Activated CD4-positive, alpha-beta T cell treated with anti-CD3 and anti-CD28 coated beads for 36 hours (primary cell): ENCODE measurements at places on chromosomes 5 and 9. TPM values are rescaled to one million over a fixed set of nuclear protein-coding genes. Genes with fewer than 3 reads are reported as not detected.

The BHMT2 gene
- total RNA-seq: not detected

The PHYHD1 gene
- 0.21 TPM for total RNA-seq

The TMOD1 gene
- 1.3 TPM for total RNA-seq

The ZNF300 gene
- total RNA-seq: 2.4 TPM

The ADAMTS13 gene
- 1.7 TPM for total RNA-seq

The PCDHGB4 gene
- 0.09 TPM for total RNA-seq

The INSL6 gene
- not detected for total RNA-seq

The PCDHB12 gene
- total RNA-seq: not detected

The CTSV gene
- 0.74 TPM for total RNA-seq

The ADCY2 gene
- not detected for total RNA-seq

The ASB6 gene
- total RNA-seq: 13.4 TPM

The PKN3 gene
- 14.9 TPM for total RNA-seq

The DIMT1 gene
- total RNA-seq: 52.2 TPM

The SLC45A2 gene
- not detected for total RNA-seq

DNA sequence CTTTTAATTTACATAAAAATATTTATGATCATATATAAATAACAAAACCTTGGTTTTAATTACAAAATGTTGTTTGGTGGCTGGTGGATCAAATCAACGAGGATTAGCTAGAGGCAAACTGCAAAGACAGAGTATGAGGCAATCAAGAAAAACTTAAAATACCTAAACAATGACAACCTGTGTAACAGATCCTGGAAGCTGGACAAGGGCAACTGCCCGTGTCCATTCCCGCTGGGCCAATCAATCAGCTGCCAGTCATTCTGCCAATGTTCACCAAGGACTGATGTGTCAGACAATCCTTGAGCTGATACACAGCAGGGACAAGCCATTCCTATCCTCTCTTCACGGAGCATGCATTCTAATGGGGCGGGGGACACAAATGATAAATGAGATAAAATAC lies 3.2 kb upstream of the TENT4A start:
- no peak for DNase-seq

- no peak for DNase-seq
These were observed 485.6 kb upstream of the NUDT12 start for GRCh38 chr5:104048231-104048630.

GRCh38 chr5:147063943-147064342 lies 170.9 kb upstream of the STK32A start:
- no peak for DNase-seq

- DNase-seq: no peak
These were observed 5.8 kb downstream of the GM2A start for GRCh38 chr5:151258816-151259215.

- no peak for DNase-seq
These were observed 22.2 kb upstream of the LHFPL2 start for GRCh38 chr5:78670701-78671269.

- DNase-seq: no peak
These were observed 17.9 kb upstream of the GNAQ start for GRCh38 chr9:78049484-78049883.

- peak; percentile 17 for DNase-seq
These were observed 12.5 kb upstream of the ZSWIM6 start for GRCh38 chr5:61319388-61320146.

GRCh38 chr9:18359335-18359734 lies 114.6 kb upstream of the ADAMTSL1 start:
- DNase-seq: no peak

DNA sequence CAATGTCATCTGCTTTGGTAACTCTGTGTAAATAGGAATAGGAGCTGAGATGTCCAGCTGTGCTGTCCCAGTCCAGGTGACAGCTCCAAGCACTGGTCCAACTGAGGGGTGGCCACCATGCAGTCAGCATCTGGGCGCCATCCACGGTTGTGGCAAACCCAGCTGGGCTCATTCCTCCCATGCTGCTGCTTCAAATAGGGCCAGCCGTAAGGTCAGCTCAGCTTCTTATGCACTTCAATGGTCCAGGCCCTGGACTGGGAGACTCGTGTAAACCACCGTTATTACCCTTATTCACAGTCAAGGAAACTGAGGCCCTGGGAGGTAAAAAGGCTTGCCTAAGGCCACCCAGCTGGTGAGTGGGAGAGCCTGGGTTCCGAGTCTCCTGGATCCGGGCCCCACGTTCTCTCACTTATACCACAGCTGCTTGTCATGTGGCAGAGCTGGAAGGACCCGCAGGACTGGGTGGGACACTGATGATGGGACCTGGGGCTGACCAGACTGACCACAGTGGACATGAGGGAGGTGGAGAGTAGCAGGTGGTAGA lies 38.7 kb upstream of the ANGPTL2 start:
- DNase-seq: no peak

DNA sequence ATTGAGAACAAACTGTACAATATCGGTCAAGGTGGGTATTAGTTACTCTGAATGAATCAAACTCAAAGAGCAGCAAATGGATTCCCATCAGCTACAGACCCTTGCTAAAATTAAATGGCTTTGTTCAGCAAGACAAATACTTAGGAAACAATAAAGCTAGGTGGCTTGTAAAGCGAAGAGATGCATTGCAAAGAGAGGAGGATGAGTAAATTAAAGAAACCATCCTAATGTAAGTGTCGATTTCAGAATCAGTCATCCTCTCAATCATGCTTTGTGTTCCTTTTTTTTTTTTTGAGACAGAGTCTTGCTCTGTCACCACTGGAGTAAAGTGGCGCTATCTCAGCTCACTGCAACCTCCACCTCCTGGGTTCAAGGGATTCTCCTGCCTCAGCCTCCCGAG lies 359.2 kb upstream of the ZNF462 start:
- DNase-seq: no peak

GRCh38 chr9:113958556-113958955 lies 82.4 kb downstream of the ZNF618 start:
- no peak for DNase-seq

GRCh38 chr5:17670353-17670752 lies 36.1 kb downstream of the TAF11L14 start:
- no peak for DNase-seq

GRCh38 chr5:94613583-94613982 lies 4.8 kb downstream of the KIAA0825 start:
- DNase-seq: no peak

DNA sequence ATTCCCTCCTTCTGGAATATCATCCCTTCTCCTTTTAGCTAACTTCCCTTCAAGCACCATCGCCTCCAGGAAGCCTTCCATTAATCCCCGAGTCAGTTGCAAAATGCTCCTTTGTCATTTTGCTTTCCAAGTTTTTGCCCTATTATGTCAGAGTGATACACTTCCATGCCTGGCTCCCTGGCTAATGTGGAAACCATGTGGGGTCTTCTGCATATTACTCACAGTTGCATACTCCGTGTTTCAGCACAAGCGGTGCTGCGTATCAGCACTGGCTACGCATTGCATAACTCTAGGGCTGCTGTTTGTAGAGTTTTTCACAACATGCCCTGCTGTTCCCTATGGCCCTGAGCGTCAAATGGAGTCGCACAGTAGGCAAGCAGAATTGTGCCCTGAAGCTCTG lies 1.9 kb downstream of the TEX53 start:
- DNase-seq: no peak

DNA sequence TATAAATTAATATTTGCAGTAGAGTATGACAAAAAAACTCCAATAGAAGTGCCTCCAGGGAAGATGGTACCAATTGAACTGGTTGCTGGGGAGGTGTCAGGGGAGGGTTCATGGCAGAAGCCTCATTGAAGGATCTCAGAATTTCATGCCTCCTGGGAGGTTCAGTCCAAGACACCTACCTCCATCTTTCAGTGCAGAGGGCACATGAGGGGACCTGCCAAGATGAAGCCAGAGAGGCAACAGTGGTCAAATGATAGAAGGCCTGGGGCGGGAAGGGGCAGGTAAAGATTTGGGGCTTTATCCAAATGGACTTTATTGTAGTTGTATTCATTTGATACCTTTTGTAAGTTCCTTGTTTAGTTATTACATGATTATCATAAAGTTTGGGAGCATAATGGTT lies 25.9 kb upstream of the KCNIP1 start:
- DNase-seq: no peak

DNA sequence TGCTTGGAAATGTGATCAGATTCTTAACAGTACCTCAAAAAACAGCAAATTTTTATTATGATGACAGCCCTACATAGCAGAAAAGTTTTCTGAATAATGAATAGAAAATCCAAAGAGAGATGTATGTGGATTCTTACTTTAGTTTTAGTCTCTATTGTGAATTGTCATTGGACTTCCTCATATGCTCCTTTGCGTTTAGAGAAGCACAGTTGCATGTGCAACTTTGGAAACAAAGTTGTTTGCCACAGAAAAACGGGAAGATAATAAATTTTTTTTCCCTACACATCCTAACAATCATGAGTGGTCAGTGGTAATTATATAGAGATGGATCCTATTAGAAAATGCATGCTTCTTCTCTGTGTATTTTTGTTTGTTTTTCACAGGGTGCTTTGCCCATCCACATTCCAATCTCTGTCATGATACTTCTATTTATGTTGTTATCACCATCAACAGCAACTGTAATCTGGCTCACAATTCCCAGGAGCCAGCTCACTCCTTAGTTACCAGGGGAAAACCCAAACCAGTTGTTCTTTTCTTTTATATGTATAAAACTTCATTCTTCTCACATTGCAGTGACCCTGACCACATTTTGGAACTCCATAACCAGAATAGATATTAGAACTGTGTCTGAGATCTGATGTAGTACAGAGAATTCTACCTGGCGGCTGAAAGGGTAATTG lies 118.7 kb downstream of the NDUFS4 start:
- no peak for DNase-seq

DNA sequence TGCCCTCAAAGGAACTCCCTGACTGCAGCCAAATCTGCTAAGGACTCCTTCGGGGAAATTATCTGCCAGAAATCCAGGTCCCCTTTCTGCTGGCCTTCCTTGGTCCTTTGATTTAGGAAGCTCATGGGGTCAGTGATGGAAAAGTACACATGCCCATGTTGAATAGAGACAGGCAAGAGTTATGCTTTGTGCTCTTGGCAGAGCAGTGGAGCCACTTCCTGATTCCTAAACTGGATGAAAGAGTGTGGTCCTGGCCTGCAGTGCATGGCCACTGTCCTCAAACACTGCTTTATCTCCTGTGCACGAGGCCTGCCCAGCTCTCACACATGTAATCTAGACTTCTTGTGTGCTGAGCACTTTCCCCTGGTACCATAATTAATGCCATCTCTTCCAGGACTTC lies 2.0 kb upstream of the EBF1 start:
- DNase-seq: no peak

GRCh38 chr5:137566780-137567179 lies 67.7 kb upstream of the SPOCK1 start:
- DNase-seq: no peak

GRCh38 chr9:120258096-120258495 lies 321.9 kb downstream of the CDK5RAP2 start:
- no peak for DNase-seq

DNA sequence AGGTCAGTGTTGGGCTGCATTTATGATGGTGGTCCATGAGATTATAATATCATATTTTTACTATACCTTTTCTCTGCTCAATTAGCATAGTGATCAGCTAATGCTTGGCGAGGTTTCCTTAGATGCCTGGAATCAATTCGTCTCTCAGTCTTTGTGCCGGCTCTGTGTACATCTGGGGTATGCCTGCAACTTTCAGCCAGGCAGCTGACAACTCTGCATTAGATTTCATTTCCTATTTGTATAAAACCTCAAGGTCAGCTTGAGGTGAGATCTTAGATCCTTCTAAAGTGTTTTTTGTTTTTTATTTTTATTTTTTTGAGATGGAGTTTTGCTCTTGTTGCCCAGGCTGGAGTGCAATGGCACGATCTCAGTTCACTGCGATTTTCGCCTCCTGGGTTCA lies 86.8 kb downstream of the MELK start:
- no peak for DNase-seq

DNA sequence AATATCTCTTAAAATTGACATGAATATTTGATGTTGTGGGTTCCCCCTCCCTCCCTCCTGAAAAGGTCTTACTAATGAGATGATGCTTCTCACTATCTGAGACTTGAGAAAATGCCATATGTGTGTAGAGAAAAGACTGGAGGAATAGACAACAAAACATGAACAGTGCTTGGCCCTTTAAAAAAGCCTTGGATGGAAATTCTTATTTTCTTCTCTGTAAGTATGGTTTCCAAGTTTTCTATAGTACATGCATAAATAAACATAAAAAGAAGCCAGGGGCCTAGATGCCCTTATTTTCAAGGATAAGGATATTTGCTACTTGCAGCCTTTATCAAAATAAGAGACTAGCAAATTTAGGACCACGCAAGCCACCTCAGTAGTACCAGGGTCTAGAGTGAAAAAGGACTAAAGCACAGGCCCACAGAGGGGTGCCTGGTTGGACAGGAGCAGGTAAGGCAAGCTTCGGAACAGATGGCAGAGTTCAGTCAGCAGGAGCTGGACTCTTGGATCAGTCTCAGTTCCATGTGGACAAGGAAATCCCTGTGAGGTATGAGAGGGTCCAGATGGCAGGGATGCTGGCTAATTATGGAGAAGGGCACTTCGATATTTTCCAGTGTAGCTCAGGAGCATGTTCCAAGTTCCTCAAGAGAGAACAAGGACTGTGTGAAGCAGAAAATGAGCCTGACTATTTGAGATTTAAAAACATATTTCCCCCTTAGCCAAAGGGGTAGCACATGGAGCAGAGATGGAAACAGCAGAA lies 4.6 kb upstream of the ANP32B start:
- no peak for DNase-seq

DNA sequence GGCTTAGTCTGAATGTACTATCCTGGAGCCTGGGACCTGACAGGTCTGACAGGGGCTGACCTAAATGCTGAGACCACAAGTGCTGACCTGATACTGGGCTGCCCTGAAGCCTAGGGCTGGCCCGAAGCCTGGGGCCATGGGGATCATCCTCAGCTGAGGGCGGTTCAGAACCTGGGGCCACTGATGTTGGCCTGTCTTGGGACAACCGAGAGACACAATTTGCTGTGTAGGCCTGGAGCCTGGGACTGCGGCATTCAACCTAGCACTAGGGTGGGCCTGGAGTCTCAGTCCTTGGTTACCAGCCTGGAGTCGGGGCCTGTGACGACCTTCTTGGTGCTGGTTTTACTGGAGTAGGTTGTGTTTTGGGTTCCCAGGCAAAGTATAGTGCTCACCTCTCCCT lies 46.3 kb downstream of the SRFBP1 start:
- DNase-seq: no peak

- no peak for DNase-seq
These were observed 186.3 kb downstream of the TLE4 start for GRCh38 chr9:79757881-79758669.
